Mucosa of gallbladder (tissue), 1 donor: ENCODE measurements at places on chromosomes 12 and 14. TPM values are rescaled to one million over a fixed set of nuclear protein-coding genes. Genes with fewer than 3 reads are reported as not detected.

GRCh38 chr12:118249547-118249946 lies 113.6 kb downstream of the PEBP1 start:
- DNase-seq, result no peak

- no peak for DNase-seq
Measured at GRCh38 chr12:27289414-27289813, 43.2 kb upstream of the BMAL2 start.

- DNase-seq, result peak; percentile 34
Measured at GRCh38 chr12:55142669-55143565, 16.7 kb downstream of the OR9K2 start.

DNA sequence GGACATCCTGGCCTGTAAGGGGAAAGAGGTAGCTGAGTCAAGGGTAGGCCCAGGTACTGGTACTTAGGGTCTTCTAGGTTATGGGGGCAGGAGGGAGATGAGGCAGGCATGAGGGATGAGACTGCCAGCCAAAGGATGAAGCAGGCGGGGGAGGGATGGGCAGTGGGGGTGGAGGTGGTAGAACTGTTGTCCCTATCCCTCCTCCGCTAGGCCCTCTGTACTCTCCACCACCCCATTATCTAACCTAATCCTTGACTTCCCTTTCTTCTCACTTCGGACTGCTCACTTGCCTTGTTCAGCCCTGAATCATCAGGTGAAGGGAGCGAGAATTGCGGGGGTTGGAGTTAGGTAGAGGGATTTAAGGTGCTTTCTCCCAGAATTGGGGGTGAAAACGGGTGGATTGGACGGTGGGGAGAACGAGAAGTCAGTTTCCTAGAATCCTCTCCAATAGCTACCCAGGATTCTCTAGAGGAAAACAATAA lies 562 bp downstream of the PAN2 start:
- no peak for DNase-seq

- no peak for DNase-seq
Measured at GRCh38 chr12:78494911-78495310, 369.7 kb upstream of the SYT1 start.

GSG1 gene
- 0.83 TPM for total RNA-seq
